ENCODE measurements at places on chromosomes 12 and 14. TPM values are rescaled to one million over a fixed set of nuclear protein-coding genes. Genes with fewer than 3 reads are reported as not detected.

GRCh38 chr14:55781046-55781445 is 201.0 kb downstream of the KTN1 start:
- DNase-seq, result no peak

DNA sequence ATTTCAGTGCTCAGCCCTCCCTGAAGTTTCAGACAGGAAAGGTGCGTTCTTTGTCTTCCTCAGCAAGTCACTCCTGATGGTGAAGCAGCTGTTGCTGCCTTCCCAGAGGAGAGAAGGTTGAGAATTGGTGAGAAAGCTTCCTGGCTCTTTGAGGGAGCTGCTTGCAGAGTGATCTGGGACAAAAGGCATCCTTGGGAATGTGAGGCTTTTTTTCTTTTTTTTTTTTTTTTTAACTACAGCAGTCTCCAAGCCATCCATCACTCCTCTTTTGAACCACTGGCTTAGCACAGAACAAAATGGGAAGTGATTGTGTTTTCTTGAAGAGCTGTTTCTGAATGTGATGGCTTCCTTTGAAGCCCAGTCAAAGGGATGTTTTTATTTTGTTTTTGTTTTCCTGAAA is 120.4 kb upstream of the LRIG3 start:
- DNase-seq, result no peak

DNA sequence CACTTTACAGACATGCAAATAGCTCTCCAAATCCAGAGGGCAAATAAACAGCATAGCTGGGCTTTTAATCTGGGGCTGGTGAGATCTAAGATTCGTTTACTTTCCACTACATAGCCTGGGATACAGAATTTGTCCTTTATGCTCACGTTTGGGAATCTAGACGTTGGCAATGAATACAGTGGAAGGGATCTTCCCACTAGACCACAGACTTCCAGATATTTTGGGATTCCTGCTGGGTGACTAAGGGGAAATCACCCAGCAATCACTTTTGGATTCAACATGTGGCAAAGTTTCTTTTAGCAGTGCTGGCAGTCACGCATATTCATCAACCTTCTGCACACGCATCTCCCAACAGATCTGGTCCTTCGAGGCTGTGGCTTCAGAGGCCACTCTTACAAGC is 23.5 kb downstream of the APPL2 start:
- DNase-seq, result no peak

- DNase-seq, result no peak
Observed at GRCh38 chr12:89690925-89691324, 17.7 kb downstream of the ATP2B1 start.

GRCh38 chr14:93091666-93092065 is 24.1 kb downstream of the ITPK1 start:
- DNase-seq, result no peak

DNA sequence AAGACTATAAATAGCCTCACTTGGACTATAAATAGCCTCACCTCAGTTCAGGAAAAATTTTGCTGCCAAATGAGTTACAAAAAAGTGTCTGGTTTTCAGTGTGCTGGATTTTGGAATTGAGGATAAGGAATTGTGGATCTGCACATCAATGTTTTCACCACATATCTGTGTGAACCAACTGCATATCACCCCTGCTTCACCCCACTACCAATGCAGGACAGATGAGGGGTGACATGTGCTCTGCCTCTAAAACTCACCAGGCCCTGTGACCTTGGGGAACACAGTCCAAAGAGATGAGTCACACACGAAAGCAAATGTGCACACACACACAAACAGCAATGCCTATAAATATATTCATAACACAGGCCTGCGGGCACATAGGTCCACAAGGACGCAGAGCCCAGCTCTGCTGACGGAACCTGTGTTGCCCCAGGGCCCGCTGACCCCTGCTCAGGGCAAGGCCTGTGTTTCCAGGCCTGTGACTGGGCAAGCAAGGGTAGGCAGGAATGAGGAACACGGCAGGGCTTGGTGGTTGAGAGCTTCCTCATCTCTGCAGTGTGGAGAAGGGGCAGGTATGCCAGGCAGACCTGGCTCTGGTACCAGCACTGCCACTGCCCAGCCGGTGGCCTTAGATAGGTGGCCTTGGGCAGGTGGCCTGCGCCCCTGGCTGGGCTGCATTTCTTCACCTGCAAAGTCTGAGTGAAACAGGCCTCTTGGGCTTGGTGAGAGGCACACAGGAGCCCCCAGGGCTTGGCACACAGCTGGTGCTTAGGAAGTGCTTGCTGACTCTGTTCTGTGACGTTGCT is 82.4 kb downstream of the ARL6IP4 start:
- peak; percentile 73 for DNase-seq

DNA sequence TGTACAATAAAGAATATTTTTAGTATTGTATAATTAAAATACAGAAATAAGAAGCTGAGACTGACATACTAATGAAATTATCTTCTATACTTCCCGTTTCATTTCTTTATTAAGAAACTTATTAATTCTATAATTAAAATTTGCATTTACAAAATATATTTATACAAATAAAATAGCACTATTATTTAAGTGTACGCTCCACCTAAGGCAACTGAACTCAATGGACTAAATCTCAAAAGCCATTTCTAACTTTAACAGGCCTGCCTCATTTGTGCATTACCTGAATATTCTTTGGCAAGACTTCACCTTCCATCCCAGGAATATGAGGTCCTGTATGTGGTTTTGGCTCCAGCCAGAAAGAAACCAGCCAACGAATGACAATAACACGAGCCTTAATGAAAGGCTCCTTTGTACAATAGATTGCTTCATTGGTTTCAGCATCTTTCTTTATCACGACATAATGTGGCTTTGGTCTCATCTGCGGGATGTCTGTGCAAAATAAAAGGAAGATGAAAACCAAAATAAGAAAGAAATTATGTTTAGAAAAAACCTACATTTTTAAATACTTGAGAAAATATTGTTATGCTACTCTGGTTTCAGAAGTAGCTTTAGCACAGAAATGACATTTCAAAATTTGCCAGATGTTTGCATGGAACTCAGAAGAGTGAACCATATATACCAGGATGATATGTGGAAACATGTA is 58.7 kb downstream of the RALGAPA1 start:
- DNase-seq, result no peak

Gene HOXC13
- not detected for total RNA-seq

Gene POTEG
- total RNA-seq, result not detected

Gene KCNH3
- total RNA-seq, result 0.37 TPM

Gene OASL
- 7.8 TPM for total RNA-seq

Gene PRR4
- total RNA-seq, result 34.6 TPM

Gene WDR89
- 3.1 TPM for total RNA-seq

Gene SMIM41
- total RNA-seq, result 5.0 TPM

Gene SLC2A14
- total RNA-seq, result not detected
